CD4-positive, alpha-beta T cell (primary cell): ENCODE measurements at places on chromosomes 16 and 17.

DNA sequence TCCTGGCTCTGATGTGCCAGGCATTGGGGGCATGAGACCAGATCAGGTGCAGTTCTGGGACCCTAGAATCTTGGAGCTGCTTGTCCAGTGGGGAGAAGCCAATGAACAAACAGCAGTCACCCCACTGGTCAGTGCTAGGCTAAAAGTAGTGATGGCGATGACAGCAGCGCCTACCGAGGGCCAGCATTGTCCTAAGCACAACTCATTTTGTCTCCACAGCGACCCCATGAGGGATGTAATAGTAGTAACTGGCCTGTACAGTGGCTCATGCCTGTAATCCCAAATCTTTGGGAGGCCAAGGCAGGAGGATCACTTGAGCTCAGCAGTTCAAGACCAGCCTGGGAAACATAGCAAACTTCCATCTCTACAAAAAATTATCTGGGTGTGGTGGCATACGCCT is 6.2 kb downstream of the SMCR8 start:
- no peak for DNase-seq

DNA sequence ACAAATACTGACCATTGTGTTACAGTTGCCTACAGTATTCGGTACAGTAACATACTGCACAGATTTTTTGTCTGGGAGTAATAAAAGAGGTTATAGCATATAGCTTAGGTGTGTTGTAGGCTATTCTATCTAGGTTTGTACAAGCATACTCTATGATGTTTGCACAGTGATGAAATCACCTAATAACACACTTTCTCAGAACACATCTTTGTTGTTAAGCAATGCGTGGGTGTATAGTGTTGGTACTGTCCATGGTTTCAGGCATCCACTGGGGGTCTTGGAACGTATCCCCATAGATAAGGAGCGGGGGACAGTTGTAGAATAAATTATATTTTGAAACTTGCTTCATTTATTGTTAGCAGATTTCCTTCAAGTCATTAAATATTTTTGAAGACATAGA is 293.3 kb upstream of the TBX2 start:
- no peak for DNase-seq

- DNase-seq = no peak
Measured at GRCh38 chr17:3917391-3917931, 1.2 kb upstream of the P2RX1 start.

GRCh38 chr17:32688221-32688620 is 188.7 kb downstream of the MYO1D start:
- no peak for DNase-seq

DNA sequence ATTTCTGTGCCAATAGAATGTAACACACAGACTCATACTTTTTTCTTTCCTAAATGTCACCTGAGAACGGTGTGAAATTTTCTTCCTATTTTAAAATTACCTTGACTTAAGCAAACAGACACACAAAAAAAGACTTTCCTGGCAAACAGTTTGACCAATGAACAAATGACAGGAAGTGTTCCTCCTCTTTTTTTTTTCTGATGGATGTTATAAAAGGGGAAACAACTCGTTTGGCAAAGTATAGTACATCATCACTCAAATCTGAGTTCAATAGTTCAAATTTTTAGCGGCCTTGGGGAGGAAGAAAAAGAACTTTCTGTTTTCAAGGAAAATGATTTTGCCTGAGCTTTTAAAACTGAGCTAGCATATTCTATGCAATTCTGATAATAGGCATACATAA is 19.8 kb downstream of the HS3ST3A1 start:
- DNase-seq = no peak

DNA sequence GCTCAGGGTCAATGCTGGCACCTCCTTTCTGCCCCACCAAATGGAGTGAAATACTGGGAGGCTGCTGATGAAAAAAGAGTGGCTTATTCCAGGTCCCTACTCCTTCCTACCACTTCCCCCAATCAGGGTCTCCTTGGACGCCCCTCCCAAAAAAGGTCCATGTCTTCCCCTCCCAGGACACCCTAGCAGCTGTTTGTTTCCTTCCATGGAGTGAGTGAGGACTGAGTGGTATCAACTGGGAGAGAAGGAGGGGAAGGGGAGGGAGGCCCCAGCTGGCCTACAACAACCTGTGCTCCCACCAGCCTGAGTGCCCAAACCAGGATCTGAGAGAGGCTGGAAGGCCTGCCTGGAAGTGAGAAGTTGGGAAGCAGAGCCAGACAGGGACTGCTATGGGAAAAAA is 28.7 kb upstream of the NGFR start:
- DNase-seq = no peak

GRCh38 chr16:88782454-88783390 is 2.3 kb downstream of the PIEZO1 start:
- no peak for DNase-seq

- no peak for DNase-seq
Measured at GRCh38 chr16:13157082-13157481, 255.7 kb downstream of the SHISA9 start.

GRCh38 chr17:58280480-58281217 is at the start of gene MPO:
MPO (minus strand) TSS chr17:58280935; CDS start chr17:58280758, 177 bp downstream.
- DNase-seq = no peak

GRCh38 chr16:68267612-68268405 is 3.5 kb downstream of the SLC7A6 start:
- DNase-seq = peak; percentile 19

DNA sequence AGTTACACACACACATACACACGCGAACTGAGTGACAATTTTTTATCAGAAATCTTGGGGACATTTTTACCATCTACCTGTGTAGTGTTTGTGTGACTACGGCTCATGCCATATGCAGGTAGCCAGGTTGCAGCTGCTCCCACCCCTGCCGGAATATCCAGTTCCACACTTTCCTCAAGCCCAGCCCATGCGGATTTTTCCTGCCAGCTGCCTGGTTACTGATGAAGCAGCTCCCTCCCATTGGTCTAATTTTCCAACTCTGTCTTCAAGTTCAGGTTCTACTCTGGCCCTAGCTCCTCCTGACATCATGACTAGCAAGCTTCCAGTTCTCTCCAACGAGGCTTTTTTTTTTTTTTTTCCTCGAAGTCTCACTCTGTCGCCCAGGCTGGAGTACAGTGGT is 4.8 kb downstream of the GSG1L2 start:
- DNase-seq = no peak

- peak; percentile 96 for DNase-seq
Measured at GRCh38 chr17:75261336-75262111, at the start of the genes GGA3 and MRPS7. GGA3 (minus strand) TSS chr17:75261606; CDS start chr17:75261587, 19 bp downstream. MRPS7 (plus strand) TSS chr17:75261879; CDS start chr17:75261901, 22 bp downstream.

- DNase-seq = no peak
Measured at GRCh38 chr16:47481698-47482374, 20.7 kb downstream of the PHKB start.

DNA sequence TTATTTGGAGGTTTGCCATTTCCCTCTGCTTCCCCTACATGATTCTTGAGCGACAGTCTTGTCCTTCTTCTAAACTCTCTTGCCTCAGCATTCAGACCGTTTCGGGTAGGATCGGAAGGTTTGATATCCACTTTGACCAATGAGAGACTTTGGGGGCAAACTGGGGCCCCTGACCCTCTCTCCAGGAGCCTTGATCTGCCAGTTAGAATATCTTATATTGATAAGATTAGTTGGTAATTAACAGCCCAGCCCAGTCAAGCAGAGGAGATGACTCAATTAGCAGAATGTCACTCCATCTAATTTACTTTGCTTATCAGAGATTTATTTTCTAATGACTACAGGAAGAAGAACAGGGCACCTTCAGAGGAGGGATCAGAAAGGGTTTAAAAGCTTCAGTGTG is 532.8 kb downstream of the XYLT1 start:
- no peak for DNase-seq

DNA sequence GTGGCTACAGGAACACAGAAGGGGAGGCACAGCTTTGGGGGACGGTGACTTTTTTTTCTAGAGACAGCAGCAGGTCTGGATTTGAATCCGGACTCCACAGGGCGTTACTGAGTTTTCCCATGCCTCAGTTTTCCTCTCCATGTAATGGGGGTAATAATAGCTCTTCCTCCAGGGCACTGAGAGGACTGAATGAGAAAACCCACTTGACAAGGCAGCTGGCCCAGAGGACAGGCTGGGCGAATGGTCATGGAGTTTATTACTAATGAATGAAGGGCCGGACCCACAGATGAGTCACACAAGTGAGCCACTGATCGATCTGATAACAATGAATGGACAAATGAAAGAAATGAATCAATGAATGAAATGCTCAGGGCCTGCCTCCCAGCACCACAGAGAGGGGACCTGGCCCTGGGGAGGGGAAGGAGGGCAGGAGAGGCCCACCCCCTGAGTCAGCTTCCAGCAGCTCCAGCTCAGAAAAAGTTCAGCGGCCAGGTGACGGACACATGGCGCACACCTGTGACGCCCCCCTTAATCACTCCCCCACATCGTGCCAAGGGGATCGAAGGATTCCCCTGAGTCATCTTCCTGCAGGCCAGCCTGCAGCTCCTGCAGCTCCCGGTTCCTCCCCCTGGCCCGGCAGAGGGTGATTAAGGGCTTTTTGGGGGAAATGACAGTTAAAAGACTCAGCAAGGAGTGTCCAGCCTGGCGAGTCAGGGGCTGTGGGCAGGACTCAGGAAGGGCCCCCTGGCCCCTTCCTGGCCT is 54.3 kb downstream of the SOCS1 start:
- DNase-seq = no peak

- DNase-seq = no peak
Measured at GRCh38 chr17:37830151-37830993, 85.5 kb upstream of the HNF1B start.

GRCh38 chr17:80538484-80538883 is 6.2 kb upstream of the RPTOR start:
- DNase-seq = no peak

DNA sequence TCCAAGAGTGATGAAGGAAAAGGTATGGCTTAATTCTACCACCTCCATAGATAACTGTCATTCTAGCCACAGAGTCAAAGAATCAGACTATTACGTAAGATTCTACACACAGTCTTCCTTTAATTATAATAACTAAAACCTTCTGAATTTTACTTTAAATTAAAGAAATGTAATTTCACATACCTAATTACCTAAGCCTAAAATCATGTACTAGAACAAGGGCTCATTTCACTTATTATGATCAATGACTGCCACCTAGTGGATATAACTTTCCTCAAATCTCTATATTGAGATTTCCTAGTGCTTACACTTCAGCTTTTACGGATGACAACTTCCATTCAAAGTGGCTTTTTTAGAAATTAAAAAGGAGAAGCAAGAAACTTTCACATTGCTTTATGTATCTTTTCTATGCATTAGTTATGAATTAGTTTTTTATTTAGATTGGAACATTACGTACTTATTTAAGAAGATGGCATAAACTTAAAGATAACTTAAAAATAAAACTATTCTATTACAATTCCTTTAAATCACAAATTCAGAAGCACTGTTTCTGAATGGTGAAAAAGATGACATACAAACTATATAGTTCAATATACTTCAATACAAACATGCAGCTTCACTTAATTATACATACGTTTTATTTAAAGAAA is 18.2 kb upstream of the ABCA10 start:
- DNase-seq = no peak

GRCh38 chr17:44137891-44138709 is 3.6 kb upstream of the HROB start:
- peak; percentile 50 for DNase-seq

DNA sequence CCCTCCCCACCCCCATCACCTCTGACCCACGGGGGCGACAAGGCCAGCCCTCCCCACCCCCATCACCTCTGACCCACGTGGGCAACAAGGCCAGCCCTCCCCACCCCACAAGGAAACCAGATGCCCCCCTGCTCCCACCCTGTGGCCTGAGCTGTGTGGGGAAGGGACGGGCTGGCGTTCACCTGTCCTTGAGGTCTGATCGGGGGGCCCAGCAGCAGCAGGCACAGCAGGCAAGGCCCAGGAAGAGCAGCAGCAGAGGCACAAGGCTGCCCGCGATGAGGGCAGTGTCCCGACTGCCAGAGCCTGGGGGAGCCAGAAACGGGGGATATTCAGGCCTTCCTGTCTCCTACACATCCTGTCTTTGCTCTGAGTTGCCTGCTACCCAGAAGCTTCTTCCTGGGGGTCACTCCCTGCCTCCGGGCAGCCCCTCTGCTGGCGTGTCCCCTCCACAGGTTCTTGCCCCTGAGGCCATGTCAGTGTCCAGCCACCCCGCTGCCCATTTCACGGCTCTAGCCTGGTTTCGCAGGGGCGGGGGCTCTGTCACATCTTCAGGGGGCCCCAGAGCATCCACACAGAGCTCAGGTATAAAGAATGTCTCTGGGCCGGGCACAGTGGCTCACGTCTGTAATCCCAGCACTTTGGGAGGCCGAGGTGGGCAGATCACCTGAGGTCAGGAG is 6.8 kb downstream of the SCARF1 start:
- DNase-seq = no peak

DNA sequence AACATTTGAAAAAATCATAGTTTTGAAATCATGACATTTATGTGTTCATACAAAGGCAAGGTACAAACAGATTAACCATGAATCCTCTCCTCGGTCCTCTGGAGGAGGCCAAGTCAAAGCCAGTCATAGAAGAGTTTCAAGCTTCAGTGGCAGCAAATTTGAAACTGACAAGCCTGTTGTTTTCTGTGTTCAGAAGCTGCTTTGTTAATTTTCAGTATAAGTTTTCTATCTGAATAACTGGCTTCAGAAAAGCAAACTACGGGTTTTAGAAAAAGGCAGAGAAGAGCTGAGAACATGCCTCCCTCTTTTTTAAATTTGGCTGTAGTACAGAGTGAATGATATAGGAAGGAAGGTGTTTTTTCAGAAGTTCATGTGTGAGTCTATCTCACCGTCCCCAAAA is 79.6 kb upstream of the CLEC18B start:
- DNase-seq = no peak

DNA sequence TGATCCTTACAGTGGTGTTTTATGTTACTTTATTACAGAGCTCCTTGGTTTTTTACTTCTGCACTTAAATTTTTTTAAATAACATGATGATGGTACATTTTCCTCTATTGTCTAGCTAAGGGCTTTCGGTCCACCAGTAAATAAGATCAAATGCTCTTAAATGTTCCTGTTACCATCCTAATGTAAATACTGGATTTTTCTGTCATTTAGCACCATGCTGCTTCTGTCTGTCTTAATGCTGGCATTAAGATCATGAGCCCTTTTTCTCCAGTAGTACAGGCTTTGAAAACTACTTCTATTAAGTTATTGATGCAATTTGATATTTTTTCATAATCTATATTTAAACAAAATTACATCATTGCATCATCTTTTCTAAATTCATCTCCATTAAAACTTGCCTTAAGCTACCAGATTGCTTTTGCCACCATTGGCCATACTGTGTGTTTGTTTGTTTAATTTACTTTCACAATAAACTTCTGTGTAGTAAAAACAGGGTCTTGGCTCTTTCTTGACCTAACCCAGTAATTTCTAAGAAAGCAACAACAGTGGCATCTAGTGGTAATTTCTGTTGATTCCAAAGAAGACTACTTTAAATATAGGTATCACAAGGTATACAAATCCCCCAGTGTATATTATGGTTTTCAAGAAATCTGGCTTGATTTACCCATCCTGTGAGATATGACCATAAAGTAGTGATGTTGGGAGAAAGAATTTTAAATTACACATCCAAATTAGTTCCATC is 9.0 kb upstream of the PHAF1 start:
- DNase-seq = no peak

GRCh38 chr17:50304781-50305404 is 30.6 kb downstream of the TMEM92 start:
- no peak for DNase-seq

GRCh38 chr17:46854948-46855347 is 3.6 kb downstream of the WNT9B start:
- DNase-seq = no peak
